ENCODE measurements at places on chromosomes 5 and 9. TPM values are rescaled to one million over a fixed set of nuclear protein-coding genes. Genes with fewer than 3 reads are reported as not detected.

Gene LRRC70
- 7.0 TPM for polyA plus RNA-seq

GRCh38 chr5:112390327-112390726, 28.8 kb downstream of the EPB41L4A start:
- DNase-seq, result no peak

- no peak for DNase-seq
Measured at GRCh38 chr5:137486707-137487106, 12.4 kb downstream of the SPOCK1 start.

DNA sequence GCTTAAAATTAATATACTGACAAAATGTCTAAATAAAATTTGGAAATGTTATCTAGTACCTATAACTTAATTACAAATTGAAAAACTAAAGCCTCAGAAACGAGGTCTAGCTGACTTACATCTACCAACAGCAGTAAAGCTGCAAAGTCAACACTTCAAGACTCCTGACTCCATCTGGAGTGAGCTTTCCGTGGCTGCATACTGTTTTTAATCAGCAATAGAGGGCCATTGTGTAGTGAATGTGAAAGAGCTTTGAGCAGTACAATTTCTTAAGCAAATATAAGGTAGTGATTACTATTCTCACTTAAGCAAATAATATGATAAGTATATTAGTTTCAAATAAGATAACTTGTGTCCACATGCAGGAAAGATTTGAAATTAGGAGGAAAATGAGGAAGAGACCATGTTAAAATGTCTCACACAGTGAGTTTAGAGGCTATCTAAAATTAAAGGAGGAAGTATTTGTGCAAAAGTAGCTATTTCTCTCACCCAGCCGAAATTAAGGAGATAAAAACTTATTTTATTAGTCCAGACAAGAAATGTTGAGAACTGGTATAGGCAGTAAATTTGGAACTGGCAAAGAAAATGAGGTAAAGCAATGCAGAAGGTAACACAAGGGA, 6.4 kb downstream of the SPINK6 start:
- no peak for DNase-seq

GRCh38 chr9:21995006-21995665, 545 bp downstream of the CDKN2B-AS1 start:
- DNase-seq, result no peak

GRCh38 chr9:113548221-113549041, 84.9 kb downstream of the RGS3 start:
- no peak for DNase-seq

DNA sequence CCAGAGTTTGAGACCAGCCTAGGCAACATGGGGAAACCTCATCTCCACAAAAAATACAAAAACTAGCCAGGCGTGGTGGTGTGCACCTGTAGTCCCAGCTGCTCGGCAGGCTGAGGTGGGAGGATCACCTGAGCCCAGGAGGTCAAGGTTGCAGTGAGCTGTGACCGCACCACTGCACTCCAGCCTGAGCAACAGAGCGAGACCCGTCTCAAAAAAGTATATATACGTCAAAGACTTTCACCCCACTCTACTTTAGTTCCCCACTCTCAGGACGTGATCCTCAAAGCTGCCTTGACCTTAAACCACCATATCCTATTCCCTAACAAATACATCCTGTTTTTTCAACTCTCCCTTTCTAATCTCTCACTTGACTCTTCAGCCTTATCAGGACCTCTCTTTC, 41.0 kb downstream of the PCDHGC5 start:
- DNase-seq, result no peak

GRCh38 chr5:39415201-39415600, 9.6 kb downstream of the DAB2 start:
- DNase-seq, result no peak

DNA sequence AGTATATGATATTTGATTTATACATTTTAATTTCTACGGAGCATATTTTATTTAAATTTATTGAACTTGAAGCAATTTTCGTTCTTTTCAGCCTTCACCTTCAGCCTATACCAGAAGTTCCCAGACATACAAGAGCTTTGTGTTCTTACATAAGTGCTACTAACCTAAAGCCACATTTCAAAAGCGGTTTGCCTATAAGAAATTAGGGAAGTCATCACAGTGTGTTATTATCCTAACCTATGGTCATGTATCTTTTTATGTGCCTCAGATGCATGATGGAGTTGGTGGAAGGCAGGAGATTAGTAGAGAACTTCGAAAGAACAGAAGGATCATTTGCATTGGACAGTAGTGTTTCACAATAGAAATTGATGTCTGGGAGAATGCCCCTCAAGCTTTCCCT, 3.1 kb downstream of the KIF2A start:
- no peak for DNase-seq

DNA sequence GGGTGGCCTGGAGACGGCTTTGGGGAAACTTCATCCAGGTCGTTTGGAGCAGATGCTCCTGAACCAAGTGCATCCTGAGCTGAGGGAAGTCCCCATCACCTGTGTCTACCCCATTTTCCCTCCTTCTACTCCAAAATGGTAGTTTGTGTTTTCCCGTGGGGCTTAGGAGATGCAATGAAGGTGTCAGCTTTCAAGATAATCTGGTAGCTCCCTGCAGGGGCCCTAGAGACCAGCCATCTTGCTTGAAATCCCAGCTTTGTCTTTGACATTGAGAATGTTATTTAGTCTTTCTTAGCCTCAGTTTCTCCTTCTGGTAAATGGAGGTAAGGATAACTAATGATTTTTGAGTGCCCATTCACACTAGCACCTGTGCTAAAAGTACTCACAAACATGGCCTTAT, 77.4 kb downstream of the WWC1 start:
- DNase-seq, result no peak

GRCh38 chr5:170393235-170393634, 4.1 kb upstream of the KCNMB1 start:
- no peak for DNase-seq

- DNase-seq, result no peak
Measured at GRCh38 chr9:84270847-84271530, 69.6 kb downstream of the SLC28A3 start.

Gene VAV2
- polyA plus RNA-seq, result 36.6 TPM

Data from right renal pelvis (tissue), 4 donors.